Left ventricle myocardium inferior (tissue), 1 donor: ENCODE measurements at places on chromosomes 2 and 18. TPM values are rescaled to one million over a fixed set of nuclear protein-coding genes. Genes with fewer than 3 reads are reported as not detected.

DQX1 gene
- 0.11 TPM for total RNA-seq

ST8SIA5 gene
- 6.2 TPM for total RNA-seq

DPP10 gene
- 0.16 TPM for total RNA-seq

MTX2 gene
- total RNA-seq, result 52.0 TPM

NOSTRIN gene
- total RNA-seq, result 14.7 TPM

MYO7B gene
- total RNA-seq, result 0.44 TPM

DAPL1 gene
- total RNA-seq, result not detected

EIPR1 gene
- 12.2 TPM for total RNA-seq

PTPRM gene
- total RNA-seq, result 132 TPM

C2orf15 gene
- total RNA-seq, result not detected

SPATA3 gene
- not detected for total RNA-seq

DNA sequence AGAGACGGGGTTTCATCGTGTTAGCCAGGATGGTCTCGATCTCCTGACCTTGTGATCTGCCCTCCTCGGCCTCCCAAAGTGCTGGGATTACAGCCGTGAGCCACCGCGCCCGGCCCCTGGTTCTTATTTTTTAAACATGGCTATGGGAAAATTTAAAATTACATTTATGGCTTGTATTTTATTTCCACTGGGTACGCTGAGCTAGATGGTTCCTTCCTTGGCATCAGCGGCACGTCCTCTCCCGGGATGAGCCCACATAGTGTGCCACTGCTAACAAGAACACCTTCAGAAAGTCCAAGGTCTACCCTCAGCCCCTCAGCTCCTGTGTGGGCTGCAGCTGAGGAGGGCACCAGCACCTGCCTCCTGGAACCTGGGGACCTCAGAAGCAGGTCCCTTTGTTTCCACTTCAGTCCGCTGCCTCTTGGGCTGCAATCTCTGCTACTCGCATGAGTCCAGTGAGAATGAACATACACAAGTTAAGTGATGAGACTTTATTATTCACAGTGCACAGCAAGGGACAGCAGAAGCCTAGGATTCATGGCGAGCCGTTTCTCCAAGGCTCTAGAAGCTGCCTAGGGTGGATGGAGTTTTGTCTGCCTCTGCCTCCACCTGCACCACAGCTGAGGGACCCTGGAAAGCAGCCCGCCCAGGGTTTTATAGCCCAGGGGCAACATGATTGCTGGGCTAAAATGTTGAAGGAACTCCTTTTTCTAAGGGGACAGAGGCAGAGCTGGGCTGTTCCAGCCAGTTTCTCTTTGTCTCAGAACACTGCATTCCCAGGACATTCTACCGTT is 107.5 kb upstream of the TEX51 start:
- H3K27me3 ChIP-seq, result peaks cover 78% of the 10 kb centered on the region
- H3K4me1 ChIP-seq, result no peaks in the 10 kb centered on the region
- H3K4me3 ChIP-seq, result no peak overlapping the region
- DNase-seq, result no peak
- H3K36me3 ChIP-seq, result no peaks in the 10 kb centered on the region

- no peaks in the 10 kb centered on the region for H3K36me3 ChIP-seq
- peak; percentile 40 for DNase-seq
- H3K27me3 ChIP-seq, result no peaks in the 10 kb centered on the region
Observed at GRCh38 chr18:48222118-48222517, 187.1 kb downstream of the ZBTB7C start.

DNA sequence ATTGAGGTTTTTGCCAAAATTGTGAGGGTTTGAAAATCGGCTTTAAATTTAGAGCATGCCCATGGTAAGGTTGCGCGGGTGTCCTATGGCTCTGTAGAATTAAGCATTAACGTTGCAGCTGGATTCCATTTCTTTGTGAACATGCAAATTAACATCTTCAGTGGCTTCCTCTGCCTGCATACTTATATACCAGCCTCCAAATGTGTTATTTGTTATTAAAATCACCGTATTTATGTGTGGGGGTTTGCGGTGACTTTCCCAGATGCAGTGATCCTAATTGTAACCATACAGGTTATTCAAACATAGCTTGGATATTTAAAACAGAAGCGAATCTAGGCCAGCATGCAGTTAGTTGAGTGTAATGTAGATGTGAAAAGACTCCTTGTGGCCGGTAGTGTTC is 80.2 kb downstream of the TGOLN2 start:
- no peaks in the 10 kb centered on the region for H3K27me3 ChIP-seq
- peak overlapping the region; percentile 79 for H3K27ac ChIP-seq
- no peak overlapping the region for H3K4me3 ChIP-seq

DNA sequence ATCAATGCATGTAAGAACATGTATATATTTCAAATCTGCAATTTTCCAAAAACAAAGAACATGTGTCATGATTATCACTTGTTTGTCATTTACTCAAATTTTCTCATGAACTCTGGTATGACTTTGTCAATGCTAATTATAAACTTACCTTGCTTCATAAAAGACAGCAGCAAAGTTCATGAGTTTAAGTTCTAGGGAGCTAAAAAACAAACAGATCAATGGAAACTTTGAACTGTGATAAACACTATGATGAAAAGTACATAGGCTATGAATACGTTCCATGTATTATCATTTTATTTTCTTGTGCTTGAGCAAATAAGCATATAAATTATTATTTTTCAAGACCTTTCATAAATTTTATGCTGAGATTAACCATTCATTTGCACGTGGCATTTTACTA is 940.8 kb downstream of the MBD2 start:
- H3K4me1 ChIP-seq, result no peaks in the 10 kb centered on the region
- no peaks in the 10 kb centered on the region for H3K27me3 ChIP-seq
- H3K27ac ChIP-seq, result no peak overlapping the region
- no peak overlapping the region for H3K4me3 ChIP-seq
- DNase-seq, result no peak

- H3K36me3 ChIP-seq, result no peaks in the 10 kb centered on the region
- peaks cover 89% of the 10 kb centered on the region for H3K4me1 ChIP-seq
- H3K27ac ChIP-seq, result peak overlapping the region; percentile 83
- no peaks in the 10 kb centered on the region for H3K27me3 ChIP-seq
- DNase-seq, result no peak
Observed at GRCh38 chr2:10328670-10329579, 26.2 kb downstream of the HPCAL1 start.

GRCh38 chr2:179354739-179355537 is 90.3 kb upstream of the SESTD1 start:
- H3K36me3 ChIP-seq, result no peaks in the 10 kb centered on the region
- H3K4me1 ChIP-seq, result peaks cover 4% of the 10 kb centered on the region
- H3K27me3 ChIP-seq, result peaks cover 4% of the 10 kb centered on the region
- H3K27ac ChIP-seq, result no peak overlapping the region
- no peak overlapping the region for H3K4me3 ChIP-seq

DNA sequence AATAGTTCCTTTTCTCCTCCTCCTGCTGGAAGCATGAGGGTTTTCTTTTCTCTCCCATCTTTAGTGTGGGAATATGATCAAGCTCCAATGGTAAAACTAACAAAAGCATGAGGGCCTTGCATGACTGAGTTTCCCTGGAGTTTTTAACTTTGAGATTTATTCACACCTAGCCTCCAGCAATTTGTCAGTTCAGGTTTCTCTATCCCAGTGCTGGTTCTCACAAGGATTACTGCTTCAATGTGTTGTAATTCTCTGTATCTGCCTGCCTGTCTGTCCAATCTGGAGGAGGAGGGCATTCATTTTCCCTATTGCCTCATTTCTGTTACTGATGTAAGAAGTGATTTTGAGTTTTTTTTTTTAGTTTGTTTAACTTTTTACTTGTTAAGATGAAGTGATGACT is 57.6 kb upstream of the RPRM start:
- H3K27me3 ChIP-seq, result no peaks in the 10 kb centered on the region
- DNase-seq, result no peak
- H3K4me3 ChIP-seq, result no peak overlapping the region
- no peaks in the 10 kb centered on the region for H3K36me3 ChIP-seq
- no peaks in the 10 kb centered on the region for H3K4me1 ChIP-seq

DNA sequence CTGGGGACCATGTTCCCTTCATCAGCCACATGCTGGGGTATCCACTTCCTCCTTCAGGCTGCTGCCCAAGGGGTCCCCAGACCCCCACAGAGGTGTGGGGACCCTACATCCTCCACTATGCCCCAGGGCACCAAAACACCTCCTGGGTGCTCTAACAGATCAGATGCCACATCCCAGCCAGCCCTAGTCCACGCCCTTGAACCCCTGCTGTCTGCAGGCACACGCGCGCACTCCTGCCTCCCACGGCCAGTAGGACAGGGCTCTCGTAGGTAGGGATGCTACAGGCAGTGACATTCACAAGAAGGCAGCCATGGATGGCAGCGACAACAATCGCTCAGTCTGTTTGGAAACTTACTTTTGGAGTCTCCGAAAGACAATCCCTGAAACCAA is 3.0 kb upstream of the GPC1 start:
- peaks cover 26% of the 10 kb centered on the region for H3K4me1 ChIP-seq
- peak; percentile 6 for DNase-seq
- H3K27me3 ChIP-seq, result peaks cover 48% of the 10 kb centered on the region
- H3K4me3 ChIP-seq, result no peak overlapping the region
- no peaks in the 10 kb centered on the region for H3K36me3 ChIP-seq

GRCh38 chr2:229407170-229407569 is 136.1 kb upstream of the PID1 start:
- peak; percentile 66 for DNase-seq
- H3K4me3 ChIP-seq, result no peak overlapping the region
- peak overlapping the region; percentile 85 for H3K27ac ChIP-seq
- no peaks in the 10 kb centered on the region for H3K36me3 ChIP-seq

DNA sequence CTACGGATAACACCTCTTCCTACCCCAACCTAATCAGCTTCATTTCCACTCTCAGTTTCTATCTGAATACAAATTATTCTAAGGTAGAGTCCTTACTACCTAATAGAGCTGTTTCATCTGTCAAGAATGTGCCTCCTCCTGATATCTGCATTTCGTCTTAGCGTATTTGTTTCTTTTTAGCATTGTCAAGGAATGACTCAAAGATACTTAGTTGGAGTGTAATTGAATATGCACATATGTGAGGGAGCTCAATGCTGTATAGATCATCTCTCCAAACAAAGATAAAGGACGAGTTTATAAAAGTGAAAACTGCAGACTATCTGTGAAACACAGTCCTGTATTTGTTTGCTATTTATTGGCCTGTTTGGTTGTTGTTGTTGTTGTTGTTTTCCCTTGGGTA is 2059.4 kb upstream of the CELF4 start:
- H3K4me3 ChIP-seq, result no peak overlapping the region
- H3K4me1 ChIP-seq, result no peaks in the 10 kb centered on the region

- DNase-seq, result no peak
Observed at GRCh38 chr2:187842978-187843847, 289.0 kb upstream of the TFPI start.

GRCh38 chr2:116692988-116693387 is 1121.5 kb upstream of the DDX18 start:
- H3K36me3 ChIP-seq, result no peaks in the 10 kb centered on the region
- H3K27me3 ChIP-seq, result no peaks in the 10 kb centered on the region
- H3K27ac ChIP-seq, result no peak overlapping the region
- DNase-seq, result no peak

GRCh38 chr2:232441147-232441651 is 14.8 kb upstream of the ALPI start:
- no peak for DNase-seq
- H3K27ac ChIP-seq, result no peak overlapping the region
- no peak overlapping the region for H3K4me3 ChIP-seq
- no peaks in the 10 kb centered on the region for H3K36me3 ChIP-seq
- peaks cover 3% of the 10 kb centered on the region for H3K4me1 ChIP-seq
- peaks cover 6% of the 10 kb centered on the region for H3K27me3 ChIP-seq

GRCh38 chr18:61471942-61472341 is 138.7 kb downstream of the CDH20 start:
- H3K27me3 ChIP-seq, result no peaks in the 10 kb centered on the region
- no peaks in the 10 kb centered on the region for H3K36me3 ChIP-seq
- peaks cover 15% of the 10 kb centered on the region for H3K4me1 ChIP-seq
- no peak overlapping the region for H3K4me3 ChIP-seq
- H3K27ac ChIP-seq, result no peak overlapping the region
- no peak for DNase-seq

DNA sequence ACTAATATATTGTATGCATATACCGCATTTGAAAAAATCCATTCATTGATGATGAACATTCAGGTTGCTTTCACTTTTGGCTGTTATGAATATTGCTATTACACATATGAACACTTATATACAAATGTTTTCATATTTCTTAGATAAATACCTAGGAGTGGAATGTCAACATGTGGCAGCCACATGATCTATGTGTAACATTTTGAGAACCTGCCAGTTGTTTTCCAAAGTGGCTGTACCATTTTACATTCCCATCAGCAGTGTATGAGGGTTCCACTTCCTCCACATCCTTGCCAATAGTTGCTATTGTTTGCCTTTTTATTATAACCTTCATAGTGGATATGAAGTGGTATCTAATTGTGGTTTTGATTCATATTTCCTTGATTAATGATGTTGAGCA is 40.5 kb downstream of the CCDC85A start:
- H3K27me3 ChIP-seq, result no peaks in the 10 kb centered on the region
- no peak for DNase-seq
- H3K4me3 ChIP-seq, result no peak overlapping the region

GRCh38 chr18:21456428-21457178 is 143.9 kb downstream of the ESCO1 start:
- peak overlapping the region; percentile 89 for H3K27ac ChIP-seq
- H3K4me1 ChIP-seq, result peaks cover 56% of the 10 kb centered on the region
- no peak for DNase-seq
- no peaks in the 10 kb centered on the region for H3K27me3 ChIP-seq
- H3K4me3 ChIP-seq, result no peak overlapping the region

DNA sequence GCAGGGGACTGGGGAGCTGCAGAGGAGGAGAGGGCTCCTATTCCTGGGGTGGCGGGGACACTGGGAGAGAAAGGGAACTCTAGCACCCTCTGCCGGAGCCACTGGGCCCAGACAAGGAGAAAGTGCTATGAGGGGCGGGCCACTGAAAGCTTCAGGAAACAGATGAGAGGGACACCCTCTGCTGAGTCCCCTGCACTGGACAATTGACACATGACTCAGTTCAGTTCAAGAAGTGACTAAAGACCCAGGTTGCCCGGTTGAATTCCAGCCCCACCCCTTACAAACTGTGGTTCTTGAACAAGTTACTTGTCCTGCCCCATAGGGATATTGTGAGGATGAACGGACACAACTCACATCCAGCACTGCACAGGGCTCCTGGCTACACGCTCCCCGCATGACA is 5.0 kb downstream of the RUFY4 start:
- H3K4me3 ChIP-seq, result no peak overlapping the region
- no peak overlapping the region for H3K27ac ChIP-seq
- no peaks in the 10 kb centered on the region for H3K36me3 ChIP-seq

DNA sequence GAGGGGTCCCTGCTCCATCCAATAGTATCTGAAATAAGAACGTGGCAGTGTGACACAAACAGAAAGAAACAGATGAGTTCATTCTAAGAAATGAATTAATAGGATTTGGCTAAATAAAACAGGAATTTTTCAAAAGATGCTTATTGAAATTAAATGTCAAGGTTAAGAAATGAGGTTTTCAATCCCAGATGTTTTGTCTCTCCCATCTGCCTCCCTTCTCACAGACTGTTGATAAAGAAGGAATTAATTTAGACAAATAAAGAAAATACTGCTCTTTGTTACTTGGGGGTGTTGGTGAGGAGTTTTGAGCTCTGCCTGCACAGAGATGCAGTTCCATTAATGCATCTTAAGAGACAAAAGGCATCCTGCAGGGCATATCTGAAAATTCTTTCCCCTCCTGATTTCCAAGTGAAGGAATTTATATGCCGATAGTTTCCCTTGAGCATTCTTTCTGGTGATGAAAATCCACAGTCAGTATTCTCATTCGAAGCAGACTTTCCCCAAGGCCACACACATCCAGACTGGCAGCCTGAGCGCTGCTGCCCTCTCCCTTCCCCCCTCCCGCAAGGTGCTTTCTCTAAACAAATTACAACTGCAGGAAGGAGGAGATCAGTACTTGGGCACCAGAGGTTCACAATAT is 385.4 kb upstream of the RND3 start:
- no peak for DNase-seq
- H3K27ac ChIP-seq, result no peak overlapping the region
- H3K36me3 ChIP-seq, result no peaks in the 10 kb centered on the region
- no peaks in the 10 kb centered on the region for H3K27me3 ChIP-seq
- no peaks in the 10 kb centered on the region for H3K4me1 ChIP-seq
- no peak overlapping the region for H3K4me3 ChIP-seq
